ENCODE measurements at places on chromosomes 2 and 18.

DNA sequence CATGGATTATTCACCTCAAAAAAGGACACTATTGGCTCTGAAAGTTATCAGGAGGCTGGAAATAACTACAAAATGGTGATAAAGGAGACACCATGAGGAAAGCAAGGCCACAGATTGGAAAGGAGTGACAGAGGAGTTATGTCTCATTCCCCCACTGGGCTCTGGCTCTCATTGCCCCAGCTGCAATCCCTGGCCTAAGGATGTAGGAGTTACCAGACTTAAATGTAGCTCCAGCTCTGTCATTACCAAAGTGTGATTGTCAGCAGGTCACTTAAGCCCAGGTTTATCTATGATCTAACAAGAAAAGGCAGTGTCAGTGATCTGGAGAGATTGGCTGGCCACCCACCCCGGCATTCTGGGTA lies 1228.2 kb upstream of the DDX18 start:
- DNase-seq: no peak

GRCh38 chr2:230505162-230505561 lies 89.2 kb downstream of the SP100 start:
- DNase-seq: no peak

DNA sequence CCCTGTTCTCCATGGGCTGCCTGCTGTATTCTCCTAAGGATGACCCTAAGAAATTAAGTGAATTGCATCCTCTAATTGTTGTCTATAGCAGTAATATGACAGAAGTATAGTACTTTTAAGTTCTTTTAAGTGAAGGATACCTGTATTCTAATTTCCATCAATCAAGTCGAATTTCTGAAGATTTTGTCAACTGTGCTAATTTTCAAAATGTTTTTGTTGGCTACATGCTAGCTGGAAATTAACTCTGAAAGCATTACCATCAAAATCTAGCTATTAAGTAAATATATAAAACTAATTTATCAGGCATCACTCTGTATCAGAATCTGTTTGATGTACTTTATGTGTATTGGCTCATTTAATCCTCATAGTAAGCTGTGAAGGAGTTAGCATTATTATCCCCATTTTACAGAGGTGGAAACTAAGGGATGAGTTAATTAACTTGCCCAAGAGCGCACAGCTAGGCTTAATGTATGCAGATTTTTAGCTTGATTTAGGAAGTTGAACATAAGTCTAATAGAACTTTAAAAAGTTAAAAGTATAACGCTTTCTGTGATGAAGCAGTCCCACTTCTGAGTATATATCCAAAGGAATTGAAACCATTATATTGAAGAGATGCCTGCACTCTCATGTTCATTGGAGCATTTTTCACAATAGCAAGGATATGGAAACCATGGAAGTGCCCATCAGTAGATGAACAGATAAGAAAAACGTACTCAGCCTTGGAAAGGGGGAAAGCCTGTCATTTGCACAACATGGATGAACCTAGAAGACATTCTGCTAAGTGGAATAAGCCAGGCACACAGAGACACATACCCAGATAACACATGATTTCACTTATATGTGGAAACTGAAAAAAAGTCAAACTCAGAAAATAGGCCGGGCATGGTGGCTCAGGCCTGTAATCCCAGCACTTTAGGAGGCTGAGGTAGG lies 32.0 kb downstream of the EML4 start:
- DNase-seq: no peak

GRCh38 chr2:225041851-225042799 lies at the start of gene DOCK10:
Gene DOCK10 (minus strand): TSS chr2:225042468. CDS start chr2:225042374, 94 bp downstream.
- DNase-seq: no peak

GRCh38 chr18:48838166-48838775 lies 112.5 kb downstream of the SMAD7 start:
- no peak for DNase-seq

DNA sequence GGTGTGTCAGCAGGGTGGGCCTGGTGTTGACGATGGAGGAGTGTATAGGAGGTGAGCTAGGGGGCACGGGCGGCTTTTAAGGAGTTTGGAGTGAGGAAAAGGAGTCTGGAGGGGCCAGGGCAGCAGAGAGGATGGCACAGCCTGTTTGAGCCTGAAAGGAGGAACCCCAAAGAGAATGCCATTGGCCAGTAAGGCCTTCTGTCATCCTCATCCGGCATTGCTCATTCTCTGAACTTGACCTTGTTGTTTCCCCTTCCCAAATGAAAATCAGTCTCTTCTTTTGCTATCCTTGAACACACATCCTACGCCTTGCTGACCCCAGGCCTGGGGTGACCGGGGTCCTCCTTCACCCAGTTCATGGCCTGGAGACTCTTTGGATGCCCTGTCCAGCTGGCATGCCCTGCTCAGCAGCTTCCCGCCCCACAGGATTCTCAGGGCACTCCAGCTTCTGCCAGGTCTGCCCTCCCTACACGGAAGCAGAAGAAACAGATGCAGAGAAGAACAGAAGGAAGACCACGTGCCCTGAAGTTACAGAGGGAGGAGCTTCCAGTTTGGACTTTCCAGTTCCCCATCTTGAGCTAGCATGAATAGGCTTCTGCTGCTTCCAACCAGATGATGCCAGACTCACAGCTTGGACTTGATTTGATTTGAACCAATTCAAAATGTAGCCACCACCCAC lies 20.5 kb upstream of the KIF3C start:
- no peak for DNase-seq

GRCh38 chr2:70380621-70381020 lies 78.8 kb upstream of the FAM136A start:
- DNase-seq: no peak

DNA sequence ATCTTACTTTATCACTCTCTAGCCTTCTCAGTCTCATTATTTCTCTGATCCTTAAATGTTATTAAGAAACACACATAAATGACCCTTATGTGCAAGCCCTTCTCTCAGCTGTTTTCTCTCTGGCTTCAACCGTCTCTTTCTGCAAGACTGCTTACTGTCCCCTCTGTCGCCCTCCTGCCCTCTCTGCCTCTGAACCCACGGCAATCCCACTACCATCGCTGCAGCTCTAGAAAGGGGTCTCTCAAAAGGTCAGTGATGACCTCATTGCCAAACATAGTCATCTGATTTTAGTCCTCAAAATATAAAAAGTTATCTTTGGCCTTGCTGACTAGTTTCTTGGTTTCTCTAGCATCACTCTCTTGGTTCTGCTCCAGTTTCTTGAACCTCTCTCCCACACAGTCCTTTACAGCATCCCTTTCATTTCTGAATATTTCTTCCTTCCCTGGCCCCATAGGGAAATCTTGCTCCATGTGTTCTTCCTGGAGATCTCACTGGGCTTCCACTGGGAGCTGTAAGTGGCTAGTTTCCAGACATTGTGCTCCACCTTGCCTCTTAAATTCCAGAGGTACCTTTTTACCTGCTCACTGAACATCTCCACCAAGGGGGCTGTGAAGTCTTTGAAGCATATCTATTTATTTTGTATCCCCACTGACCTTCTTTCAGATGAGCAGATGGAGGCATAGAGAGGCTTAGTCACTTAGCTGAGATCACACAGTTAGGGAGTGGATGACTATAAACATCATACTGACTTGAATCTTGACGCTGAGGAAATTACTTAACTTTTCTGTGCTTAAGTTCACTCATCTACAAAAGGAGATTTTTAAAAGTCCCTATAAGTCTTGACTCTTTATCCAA lies 96.2 kb downstream of the PDE1A start:
- DNase-seq: no peak

DNA sequence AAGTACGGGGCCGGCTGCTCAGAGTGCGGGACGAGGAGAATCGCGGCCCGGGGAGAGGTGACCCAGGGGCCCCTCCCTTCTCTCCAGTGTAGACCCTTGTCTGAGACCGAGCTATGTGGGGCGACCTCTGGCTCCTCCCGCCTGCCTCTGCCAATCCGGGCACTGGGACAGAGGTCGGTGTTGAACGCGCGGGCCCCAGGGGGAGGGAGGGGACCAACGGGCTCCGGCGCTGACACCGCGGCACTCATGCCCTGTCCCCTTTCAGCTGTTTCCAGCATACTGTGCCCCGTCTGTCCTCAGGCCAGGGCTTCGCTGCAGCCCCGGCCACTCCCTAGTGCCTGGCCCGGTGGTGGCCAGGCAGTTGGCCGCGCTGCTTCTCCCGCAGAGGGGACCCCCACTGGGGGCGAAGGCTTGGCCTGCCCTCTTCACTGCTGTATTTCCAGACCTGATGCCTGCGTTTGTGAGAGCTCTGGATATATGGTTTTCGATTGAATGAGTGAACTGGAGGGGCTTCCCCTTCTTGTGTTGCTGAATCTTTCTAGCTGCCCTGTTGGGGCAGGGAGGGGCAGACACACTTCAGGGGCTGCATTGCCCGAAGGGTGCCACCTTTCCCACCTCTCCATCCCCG lies 809 bp downstream of the DBI start:
- DNase-seq: no peak
